Left forelimb (tissue), 1 donor: ENCODE measurements at places on chromosomes 7 and 10.
A peak's percentile ranks its signal among the peaks of the same experiment; 100 is the strongest.

DNA sequence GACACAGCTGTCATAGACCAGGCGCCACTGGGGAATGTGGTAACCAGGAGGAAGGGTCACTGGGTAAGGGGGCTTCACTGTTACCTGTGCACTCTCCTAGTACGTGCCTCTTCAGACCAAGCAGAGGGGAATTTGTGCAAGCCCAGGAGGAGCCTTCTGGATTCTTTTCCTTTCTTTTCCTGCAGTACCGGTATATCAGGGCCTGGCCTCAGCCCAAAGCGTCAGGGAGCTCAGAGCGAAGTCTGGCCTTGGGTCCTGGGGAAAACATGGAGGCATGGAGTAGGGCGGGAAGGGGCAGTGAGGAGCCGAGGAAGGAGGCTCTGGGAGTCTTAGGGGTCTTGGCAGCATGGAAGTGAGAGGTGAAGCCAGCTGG is 133.6 kb upstream of the GDF10 start:
- no peak for DNase-seq

- no peak for DNase-seq
Observed at GRCh38 chr10:128922619-128923196, 544.3 kb upstream of the MGMT start.

- no peak for DNase-seq
Observed at GRCh38 chr7:140153666-140154161, 23.1 kb downstream of the KDM7A start.

- no peak for DNase-seq
Observed at GRCh38 chr7:148664324-148664723, 34.4 kb upstream of the CUL1 start.

DNA sequence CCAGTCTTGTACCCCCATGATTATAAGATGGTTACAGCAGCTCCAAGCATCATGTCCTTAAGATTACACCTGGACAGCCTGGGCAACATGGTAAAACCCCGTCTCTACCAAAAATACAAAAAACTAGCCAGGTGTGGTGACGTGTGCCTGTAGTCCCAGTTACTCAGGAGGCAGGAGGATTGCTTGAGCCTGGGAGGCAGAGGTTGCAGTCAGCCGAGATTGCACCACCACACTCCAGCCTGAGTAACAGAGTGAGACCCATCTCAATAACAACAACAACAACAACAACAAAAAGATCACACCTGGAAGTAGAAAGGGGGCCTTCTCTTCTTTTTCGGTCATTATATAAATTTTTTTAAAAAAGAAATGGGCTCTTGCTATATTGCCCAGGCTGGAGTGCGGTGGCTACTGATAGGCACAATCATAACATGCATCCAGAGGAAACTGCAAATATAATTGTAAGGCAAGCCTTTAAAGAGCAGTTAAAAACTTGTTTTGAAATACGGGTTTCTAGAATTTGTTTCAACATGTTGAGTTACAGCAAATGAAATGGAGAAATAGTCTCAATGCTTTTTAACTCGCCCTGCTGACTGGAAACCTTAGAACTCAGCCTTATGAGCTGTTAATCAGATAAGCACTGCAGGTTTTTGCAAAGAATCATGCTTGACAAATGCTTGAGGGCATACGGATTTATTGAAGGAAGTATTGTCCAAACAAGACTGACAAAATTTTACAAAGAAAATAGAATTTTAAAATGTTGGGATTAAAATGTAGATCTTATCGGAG is 4.7 kb upstream of the ENTPD7 start:
- DNase-seq: no peak

DNA sequence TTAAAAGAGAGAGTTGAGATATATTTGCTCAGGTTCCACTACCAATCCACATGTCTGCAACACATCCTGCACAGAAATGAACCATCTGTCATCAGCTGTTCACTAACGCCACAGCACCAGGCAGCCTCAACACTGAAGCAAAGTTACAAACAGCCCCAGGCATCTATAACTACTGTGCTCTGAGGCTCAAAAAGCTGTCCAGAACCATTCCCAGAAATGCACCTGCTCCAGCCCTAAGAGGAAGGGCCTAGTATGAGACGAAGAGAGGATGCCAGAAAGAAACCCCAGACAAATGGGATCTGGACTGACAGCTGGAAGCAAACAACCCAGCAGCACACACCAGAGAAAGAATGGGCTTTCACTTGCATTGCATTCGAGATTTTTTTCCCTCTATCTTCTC is 159.3 kb downstream of the ELMO1 start:
- DNase-seq: no peak

- no peak for DNase-seq
Observed at GRCh38 chr7:36568452-36568849, 155.8 kb downstream of the AOAH start.

- no peak for DNase-seq
Observed at GRCh38 chr7:88226886-88227516, 7.2 kb upstream of the SRI start.

- no peak for DNase-seq
Observed at GRCh38 chr7:24192691-24193090, 91.3 kb upstream of the NPY start.

GRCh38 chr7:144969787-144970186 is 133.9 kb upstream of the TPK1 start:
- DNase-seq: no peak

- no peak for DNase-seq
Observed at GRCh38 chr7:53993224-53993623, 549.0 kb upstream of the VSTM2A start.

DNA sequence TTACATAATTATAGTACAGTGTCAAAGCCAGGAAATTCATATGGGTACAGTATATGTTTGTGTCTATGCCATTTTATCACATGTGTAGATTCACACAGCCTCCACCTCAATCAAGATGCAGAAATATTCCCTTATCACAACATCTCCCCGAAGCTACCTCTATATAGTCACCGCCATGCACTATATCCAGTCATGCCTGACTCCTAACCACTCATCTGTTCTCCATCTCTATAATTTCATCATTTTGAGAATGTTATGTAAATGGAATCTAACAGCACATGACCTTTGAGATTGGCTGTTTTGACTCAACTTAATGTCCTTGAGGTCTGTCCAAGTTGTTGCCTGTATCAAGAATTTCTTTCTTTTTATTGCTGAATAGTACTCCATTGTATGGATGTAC is 22.3 kb upstream of the SLC25A13 start:
- no peak for DNase-seq

DNA sequence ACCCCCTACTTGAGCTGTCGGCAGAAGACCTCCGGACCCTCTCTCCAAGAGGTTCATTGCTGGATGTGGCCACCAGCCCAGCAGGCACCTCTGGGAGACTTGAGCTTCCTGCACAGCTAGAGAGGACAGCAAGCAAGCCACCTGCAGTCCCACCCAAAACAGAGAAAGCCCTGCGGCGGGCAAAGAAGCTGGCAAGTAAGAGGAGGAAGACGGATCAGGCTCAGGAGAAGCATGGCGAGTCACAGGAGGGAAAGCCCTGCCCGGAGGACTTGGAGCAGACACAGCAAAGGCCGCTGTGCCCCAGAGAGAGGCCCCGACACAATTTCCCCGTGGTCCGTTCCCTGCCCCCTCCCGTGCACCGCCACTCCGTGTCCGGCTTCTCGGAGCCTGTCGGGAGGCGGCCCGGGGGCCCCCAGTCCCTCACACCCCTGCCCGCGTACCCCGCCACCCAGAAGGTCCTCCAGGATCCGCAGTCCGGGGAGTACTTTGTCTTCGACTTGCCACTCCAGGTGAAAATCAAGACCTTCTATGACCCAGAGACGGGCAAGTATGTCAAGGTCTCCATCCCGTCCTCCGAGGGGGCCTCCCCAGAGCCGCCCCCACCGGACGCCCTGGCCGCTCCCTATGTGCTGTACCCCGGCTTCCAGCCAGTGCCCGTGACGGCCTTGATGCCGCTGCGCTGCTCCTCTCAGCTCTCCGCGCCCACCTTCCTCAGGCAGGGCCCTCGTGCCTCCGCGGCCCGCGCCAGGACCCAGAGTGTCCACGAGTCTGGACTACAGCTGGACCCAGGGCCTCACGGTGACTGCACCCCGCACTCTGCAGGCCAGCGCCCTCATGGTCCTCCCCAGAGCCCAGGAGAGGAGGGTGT is 27.2 kb downstream of the C10orf71 start:
- peak; percentile 65 for DNase-seq

DNA sequence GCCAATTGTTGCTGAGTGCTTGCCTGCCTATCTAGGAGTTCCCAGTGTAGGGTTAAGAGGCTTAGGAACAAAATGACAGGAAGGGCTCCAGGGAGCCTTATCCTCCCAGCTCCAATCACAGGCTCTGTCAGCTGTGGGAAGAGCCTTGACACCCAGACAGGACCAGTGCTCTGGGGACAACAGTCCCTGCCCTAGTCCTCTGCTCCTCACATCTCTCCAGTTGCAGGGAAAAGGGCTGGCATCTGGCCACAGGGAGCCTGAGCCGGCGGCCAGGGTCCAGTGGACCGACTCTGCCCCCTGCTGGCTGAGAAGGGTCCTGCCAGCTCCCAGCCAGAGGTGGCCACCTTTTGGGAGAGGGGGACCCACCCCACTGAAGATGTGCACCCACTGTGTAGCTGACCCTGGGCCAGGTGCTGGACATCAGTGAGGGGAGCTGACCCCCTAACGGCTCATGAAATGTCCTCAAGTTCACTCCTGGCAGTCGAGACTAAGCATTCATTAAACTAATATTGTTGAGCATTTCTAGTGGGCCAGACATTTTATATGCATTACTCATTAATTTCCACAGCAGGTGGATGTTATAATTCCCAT is 17.6 kb downstream of the DNAJB12 start:
- DNase-seq: peak; percentile 87

GRCh38 chr7:82291931-82292330 is 151.6 kb downstream of the CACNA2D1 start:
- DNase-seq: no peak

DNA sequence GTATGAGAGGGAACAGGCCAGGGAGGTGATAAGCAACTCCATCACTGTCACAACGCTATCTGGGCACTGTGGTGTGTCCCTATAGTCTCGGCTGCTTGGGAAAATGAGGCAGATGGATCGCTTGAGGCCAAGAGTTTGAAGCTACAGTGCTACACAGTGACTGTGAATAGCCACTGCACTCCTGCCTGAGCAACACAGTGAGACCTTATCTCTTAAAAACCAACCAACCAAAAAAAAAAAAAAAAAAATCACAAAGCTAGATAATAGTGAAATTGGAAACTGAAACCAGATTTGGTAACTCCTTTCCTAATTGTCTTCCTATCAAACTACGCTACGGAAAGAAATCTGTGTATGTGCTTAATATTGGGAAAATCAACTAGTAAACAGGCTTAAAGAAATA is 14.1 kb downstream of the MICU1 start:
- no peak for DNase-seq

DNA sequence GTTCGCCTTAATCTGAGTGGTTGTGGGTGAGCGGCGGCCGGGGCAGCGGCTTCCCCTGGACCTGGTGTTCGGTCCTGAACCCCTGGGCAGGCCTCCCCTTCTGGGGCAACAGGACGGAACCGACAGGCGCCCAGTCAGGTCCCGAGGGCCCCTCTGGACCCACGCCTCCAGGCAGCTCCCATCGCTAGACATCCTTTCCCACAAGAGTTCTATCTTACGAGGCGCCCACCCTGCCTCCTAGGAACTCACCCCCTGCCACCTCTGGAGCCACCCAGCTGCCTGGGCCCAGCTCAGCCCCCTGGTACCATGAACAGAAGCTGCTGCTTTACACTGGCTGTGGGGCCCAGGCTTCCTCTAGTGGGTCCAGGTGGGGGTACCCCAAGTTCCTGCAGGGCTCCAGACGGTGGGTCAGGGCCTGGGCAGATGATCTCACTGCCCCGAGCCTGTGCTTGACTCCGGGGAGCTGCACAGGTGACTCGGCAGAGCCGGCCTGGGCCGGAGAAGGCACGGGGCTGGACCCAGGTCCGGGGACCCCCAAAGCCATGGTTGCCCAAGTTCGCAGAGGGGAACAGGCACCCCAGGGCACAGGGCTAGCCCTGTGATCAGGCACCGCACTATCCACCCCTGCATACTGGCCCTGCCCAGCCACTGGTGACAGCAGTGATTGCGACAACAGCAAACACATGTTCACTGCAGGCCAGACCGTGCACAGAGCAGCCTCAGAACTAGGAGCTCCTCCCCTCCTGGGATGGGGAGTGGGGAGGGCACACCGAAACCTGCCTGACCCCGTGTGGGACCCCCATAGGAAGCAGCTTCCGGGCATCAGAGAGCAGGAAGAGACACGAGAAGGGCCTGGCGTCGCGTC is 180.3 kb downstream of the ELFN1 start:
- DNase-seq: no peak

GRCh38 chr7:2524808-2525657 is 5.5 kb downstream of the LFNG start:
- no peak for DNase-seq

DNA sequence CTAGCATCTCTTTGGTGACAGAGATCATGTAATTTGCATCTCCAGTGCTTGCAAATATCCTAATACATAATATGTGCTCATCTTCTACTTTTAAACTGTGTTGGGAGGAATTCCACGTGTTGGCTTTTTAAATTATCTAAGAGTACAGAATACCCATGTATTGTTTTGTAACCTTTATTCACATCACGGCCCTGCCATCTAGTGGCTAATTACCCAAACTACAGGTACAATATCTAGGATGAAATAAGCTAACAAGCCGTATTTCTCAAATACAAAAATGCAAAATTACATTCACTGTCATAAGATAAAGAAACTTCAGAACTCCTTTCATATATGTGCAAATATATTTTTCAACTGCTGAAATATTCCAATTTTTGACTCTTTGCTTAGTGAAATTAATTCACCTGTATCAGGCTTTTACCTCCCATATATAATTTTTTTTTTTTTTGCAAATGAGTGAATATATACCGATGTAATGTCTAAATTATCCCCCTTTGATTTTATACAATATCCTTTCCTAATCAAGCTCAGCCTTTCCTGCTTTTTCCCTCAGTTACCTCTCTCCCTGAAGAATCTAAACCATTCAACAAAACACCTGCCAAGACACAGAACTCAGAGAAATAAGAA is 30.3 kb upstream of the LSM8 start:
- no peak for DNase-seq

DNA sequence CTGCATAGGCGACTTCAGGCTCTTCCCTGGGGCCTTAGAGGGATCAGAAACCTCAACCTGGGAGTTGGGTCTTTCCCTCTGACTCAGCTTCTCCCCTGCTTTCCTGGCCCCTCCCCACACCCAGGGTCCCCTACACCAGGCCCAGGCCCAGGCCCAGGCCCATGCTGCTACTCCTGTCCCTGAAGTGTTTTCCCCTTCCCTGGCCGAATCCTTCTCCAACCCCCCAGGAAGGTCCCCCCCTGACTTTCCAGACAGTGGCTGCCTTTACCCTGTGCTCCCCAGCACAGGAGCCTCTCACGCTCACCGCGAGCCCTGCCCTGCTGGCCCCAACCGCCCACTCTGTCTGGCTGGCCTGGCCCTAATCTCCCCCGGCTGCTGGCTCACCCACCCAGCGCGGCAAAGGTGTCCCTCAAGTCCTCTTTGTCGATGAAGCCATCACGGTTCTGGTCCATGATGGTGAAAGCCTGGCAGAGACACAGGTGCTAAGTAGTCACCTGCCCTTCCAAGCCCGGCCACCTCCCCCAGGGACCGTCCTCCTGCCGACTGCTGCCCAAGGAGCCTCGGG is 6.4 kb downstream of the MYL10 start:
- peak; percentile 64 for DNase-seq

GRCh38 chr10:60508037-60508436 is 118.4 kb upstream of the ANK3 start:
- no peak for DNase-seq
